Retina (tissue), 1 donor: ENCODE measurements at places on chromosomes 11 and 22.
A peak's percentile ranks its signal among the peaks of the same experiment; 100 is the strongest.

GRCh38 chr11:18563090-18563730 lies 25.3 kb downstream of the UEVLD start:
- DNase-seq: no peak

DNA sequence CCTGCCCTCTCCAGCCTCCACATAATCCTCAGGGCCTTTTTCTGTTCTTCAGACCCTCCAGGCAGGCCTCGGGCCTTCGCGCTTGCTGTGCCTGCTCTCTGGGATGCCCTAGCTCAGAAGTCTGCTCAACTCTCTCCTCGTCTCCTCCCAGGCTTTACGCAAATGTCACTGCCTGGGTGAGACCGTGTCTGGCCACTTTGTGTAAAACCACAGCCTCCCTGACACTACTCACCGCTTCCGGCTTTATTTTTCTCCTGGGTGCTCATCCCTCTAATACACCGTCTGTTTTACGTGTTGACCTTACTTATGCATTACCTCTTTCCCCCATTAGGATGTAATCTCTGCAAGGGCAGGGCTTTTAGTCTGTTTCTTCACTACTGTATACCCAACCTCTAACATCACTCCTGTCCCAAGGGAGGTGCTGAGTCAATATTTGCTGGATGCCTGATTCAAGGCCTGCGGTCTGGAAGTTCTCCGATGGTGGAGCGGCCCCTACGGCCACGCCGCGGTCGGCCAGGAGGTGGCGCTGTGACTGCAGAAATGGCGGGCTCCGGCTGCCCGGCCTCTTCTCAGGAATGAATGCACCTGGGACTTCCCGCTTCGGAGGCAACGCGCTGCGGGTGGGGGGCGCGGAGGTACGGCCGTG lies 58.2 kb upstream of the THY1 start:
- DNase-seq: peak; percentile 96

- DNase-seq: peak; percentile 88
Measured at GRCh38 chr11:22666688-22667439, 453 bp downstream of the GAS2 start.

DNA sequence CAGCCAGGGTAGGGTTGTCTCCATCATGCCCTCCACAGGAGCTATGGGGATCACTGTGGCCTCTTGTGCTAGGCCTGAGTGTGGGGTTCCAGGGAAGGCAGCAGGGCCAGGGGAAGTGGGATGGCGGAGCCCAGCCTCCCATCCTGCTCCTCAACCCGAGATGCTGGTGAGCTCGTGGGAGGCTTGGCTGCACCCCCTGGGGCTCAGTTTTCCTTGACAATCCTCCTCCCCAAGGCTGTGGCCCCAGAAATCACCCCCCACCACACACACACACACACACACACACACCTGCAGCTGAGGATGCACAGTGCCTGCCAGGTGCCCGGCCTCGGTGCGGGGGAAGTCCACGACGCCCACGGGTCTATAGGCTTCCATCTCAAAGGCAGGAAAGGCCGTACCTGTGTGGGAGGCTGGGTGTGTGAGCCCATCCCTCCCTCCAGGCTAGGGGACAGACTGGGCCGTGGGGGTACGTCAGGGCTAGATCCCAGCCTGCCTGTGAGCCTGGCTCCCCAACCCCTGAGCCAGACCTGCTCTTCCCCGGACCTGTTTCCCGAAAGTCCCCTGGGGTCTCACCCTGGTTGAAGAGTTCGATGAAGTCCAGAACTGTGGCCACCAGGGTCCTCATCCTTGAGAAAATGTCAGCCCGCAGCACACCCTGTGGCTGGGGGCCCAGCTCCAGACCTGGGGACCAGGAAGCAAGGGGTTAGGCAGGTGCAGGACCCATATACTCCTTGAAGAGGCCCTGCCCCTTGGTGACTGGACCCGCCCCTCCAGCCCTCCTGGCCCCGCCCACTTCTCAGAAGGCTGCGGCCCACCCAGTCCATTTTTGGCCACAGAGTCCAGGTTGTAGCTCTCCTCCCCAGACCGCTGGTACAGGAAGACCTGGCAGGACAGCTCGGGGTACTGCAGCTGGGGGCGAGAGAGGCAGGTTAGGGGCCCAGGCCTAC lies 5.2 kb upstream of the TBX10 start:
- DNase-seq: no peak

GRCh38 chr22:36767035-36767775 lies 8.7 kb downstream of the IFT27 start:
- no peak for DNase-seq

- peak; percentile 37 for DNase-seq
Measured at GRCh38 chr22:37043209-37043827, 8.2 kb upstream of the KCTD17 start.

GRCh38 chr22:47367993-47368945 lies 605.8 kb downstream of the TBC1D22A start:
- peak; percentile 2 for DNase-seq

DNA sequence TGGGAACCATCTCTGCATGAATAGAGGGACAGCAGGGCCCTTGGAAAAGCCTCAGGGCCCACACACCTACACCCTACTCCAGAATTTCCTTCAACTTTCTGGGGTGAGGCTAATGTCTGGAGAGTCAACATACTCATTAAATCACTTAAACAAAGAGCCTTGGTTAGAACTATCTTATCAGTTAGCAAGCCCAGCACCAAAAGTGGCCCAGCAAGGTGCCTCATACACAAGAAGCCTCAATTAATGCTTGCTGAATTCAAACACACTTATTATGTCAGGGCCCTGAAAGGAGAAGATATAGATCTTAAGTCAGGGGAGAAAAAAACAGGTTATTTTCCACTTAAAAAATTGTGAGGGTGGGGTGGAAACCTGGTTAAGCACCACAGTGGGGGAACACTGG lies 61.4 kb downstream of the C11orf58 start:
- DNase-seq: no peak

DNA sequence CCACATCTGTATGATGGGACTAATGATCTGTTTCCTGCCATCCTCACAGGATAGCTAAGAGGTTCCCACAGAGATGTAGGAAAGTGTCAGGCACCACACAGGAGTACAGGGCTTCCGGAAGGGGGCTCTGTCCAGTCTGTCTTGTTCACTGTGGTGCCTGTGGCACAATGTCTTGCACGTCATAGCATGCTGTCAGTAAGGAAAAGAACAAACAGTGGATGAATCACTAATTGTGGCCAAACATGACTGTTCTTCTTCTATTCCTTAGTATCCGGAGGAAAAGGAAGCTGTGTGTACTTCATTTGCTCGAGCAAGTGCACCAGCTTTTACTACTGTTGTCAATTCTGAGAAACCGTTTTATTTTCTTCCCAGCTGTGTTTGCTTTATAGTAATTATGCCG lies 73.4 kb upstream of the YWHAH start:
- DNase-seq: no peak

DNA sequence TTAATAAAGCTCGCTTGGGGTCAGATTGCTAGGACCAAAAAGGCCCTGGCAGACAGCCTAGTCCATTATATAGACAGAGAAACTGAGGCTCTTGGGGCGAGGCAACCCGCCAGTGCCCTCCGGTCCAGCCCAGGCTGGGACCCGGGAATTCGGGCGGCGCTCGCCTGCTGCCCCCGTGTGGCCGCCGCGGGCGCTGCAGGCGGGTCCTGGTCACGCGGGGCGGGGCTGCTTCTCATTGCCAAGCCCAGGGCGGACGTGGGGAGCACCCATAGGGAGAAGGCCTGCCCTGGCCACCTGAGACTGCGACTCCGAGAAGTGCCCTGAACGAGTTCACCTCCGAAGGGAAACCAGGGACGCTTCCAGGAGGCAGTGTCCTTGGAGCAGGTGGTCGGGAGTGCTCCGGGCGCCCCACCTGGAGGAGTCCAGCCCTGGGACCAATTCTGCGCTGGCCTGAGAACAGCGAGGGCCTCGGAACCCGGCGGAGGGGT lies 36.0 kb upstream of the CSNK1E start:
- DNase-seq: peak; percentile 92

- DNase-seq: no peak
Measured at GRCh38 chr11:126919147-126919823, 81.3 kb downstream of the KIRREL3 start.

GRCh38 chr22:48180631-48181030 lies 1418.2 kb downstream of the TBC1D22A start:
- DNase-seq: no peak

DNA sequence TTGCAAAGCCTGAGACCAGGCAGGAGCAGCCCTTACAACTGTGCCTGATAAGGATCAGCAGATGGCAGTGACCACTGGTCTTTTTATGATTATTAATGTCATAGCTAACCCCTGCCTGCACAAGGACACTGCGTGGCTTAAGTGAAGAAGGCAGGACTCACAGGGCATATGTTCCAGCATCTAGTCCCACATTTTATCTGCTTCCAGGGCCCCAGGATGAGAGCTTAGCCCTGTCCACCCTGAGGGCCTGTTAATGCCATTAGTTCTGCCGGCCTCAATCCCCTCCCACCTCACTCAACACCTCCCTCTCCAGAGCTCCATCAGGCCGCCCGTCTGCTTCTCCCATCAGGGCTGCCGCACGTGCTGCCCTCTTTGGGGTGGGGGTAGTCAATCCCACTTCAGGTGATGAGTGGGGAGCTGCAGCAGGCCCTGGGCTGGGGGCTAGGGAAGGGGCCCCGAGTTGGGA lies 33.1 kb upstream of the TSPAN18 start:
- DNase-seq: no peak

GRCh38 chr11:79466411-79466810 lies 25.6 kb upstream of the TENM4 start:
- no peak for DNase-seq
